ENCODE measurements at places on chromosomes 7 and 10.

GRCh38 chr7:145106001-145106400 lies 270.1 kb upstream of the TPK1 start:
- no peak for DNase-seq

DNA sequence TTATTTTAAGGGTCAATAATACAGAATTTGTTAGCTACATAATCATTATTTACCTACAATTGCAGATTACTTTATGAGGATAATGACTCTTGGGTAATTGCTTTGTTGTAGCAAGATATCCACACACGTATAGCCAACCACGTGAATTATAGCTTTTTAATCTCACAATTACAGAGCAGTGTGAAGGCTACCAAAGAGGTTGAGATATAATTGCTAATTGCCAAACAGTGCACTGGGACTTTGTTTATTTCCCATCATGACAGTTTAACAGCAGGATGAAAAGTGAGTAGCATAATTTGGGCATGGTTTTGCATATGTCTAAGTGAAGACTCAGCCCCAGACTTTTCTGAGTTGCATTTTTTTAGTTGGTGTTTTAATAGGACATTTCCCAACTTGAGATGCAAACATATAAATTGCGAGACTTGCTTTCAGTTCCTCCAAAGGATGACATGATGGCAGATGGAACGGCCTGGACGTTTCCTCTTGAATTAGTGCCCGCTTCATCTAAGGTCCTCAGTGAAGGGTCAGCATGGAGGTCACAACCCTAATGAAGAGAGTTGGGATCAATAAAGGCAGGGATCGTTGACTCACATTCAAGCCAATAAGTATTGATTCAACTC lies 180.7 kb upstream of the GPR26 start:
- no peak for DNase-seq

GRCh38 chr10:132173185-132173584 lies 13.6 kb upstream of the DPYSL4 start:
- no peak for DNase-seq

GRCh38 chr10:133326745-133327650 lies 9.7 kb downstream of the CALY start:
- DNase-seq: no peak

DNA sequence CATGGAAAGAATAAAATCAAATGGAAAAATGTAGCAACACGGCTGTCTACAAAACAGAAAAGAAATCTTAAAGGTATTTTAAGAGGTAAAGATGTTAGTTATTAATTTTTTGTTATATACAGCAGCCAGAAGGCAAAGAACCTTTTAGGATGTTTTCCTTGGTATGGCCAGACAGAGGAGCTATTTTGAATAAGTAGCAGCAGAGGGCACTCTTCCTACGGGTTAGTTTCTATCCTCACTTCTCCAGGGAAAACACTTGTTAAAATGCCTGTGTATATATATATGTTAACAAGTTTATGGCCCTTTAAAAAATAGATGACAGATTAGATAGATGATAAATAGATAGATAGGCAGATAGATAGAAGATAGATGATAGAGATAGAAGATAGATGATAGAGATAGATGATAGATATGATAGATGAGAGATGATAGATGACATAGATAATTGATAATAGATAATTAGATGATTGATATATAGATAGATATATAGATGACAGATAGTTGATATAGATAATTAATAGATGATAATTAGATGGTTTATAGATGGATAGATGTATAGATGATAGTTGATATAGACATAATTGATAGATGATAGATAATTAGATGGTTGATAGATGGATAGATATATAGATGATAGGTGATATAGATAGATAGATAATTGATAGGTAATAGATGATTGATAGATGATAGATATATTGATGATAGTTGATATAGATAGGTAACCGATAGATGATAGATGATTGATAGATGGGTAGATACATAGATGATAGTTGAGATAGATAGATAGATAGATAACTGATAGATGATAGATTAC lies 57.8 kb upstream of the WIPF3 start:
- DNase-seq: no peak

- no peak for DNase-seq
Measured at GRCh38 chr7:6701860-6702259, 4.9 kb downstream of the ZNF12 start.
